Activated T-helper 2 cell treated with anti-CD3 and anti-CD28 coated beads, Interferon-gamma antibody, Interleukin-2, Interleukin-4, amounts not matched to agents 10 μg/mL and 5 μg/mL and 100 μg/mL, durations not matched to agents 14 hours and 24 hours and 36 hours (primary cell): ENCODE measurements at places on chromosomes 16 and 17. TPM values are rescaled to one million over a fixed set of nuclear protein-coding genes. Genes with fewer than 3 reads are reported as not detected.

Gene CPHXL2
- total RNA-seq: not detected in 2 replicates

Gene KCNH6
- total RNA-seq: not detected in 2 replicates

Gene B4GALNT2
- total RNA-seq: 0.02 TPM in 1 of 2 replicates, not detected in the other

DNA sequence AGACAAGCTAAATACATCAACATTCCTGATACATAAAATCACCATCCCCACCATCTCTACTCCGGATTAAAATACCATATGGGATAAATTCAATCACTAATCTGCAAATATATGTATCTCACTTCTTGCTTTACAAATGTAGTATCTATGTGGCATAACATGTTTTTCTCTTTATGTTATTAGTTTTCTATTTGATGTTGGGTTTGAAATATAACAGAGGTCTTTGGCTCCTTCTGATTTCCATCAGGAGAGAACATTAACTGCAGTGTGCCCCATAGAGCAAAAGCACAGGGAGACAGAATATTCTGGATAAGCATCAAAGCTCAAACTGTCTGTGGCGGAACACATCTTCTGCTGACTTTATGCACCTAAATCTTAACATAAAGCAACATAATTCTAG lies 547.2 kb upstream of the CDH8 start:
- no peak overlapping the region for H3K27ac ChIP-seq
- no peaks in the 10 kb centered on the region for H3K36me3 ChIP-seq
- no peak for DNase-seq
- H3K4me3 ChIP-seq: no peak overlapping the region
- no peaks in the 10 kb centered on the region for H3K4me1 ChIP-seq

DNA sequence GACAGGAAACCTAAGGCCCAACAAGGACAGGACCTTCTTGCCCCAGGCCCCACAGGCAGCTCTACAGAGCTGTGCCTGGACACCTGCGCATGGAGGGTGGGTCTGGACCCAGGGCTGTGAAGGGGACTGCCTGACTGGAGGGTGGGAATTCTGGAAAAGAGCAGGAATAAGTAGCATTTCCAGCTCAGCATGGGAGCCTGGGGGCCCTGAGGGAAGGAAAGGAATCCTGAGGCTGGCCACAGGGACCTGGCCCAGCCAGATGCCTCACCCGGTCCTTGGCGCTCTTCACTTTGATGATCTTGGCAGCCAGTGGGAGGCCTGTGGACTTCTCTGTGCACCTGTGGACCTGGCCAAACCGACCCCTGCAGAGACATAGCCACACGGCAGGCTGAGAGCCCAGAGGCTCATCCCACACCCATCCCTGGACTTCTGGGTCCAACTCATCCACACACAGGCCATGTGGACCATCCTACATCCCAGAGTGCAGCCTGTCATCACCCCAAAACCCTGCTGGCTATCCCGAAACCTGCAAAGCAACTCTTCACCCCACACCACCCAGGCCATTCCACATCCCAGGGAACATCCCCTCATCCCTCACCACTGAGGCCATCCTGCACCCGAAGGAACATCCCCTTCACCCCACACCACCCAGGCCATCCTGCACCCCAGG lies 18.7 kb downstream of the MYLK3 start:
- no peaks in the 10 kb centered on the region for H3K4me1 ChIP-seq
- no peaks in the 10 kb centered on the region for H3K36me3 ChIP-seq
- no peak overlapping the region for H3K4me3 ChIP-seq
- DNase-seq: no peak
- H3K27me3 ChIP-seq: peaks cover 5% of the 10 kb centered on the region

- no peak for DNase-seq
- H3K36me3 ChIP-seq: no peaks in the 10 kb centered on the region
- peaks cover 12% of the 10 kb centered on the region for H3K27me3 ChIP-seq
These were observed 29.6 kb upstream of the ZFPM1 start for GRCh38 chr16:88423448-88423850.

GRCh38 chr16:14013145-14013570 lies 58.0 kb upstream of the MRTFB start:
- H3K4me3 ChIP-seq: no peak overlapping the region
- no peaks in the 10 kb centered on the region for H3K36me3 ChIP-seq
- H3K27ac ChIP-seq: no peak overlapping the region
- DNase-seq: no peak
